ENCODE measurements at places on chromosomes 4 and X.

DNA sequence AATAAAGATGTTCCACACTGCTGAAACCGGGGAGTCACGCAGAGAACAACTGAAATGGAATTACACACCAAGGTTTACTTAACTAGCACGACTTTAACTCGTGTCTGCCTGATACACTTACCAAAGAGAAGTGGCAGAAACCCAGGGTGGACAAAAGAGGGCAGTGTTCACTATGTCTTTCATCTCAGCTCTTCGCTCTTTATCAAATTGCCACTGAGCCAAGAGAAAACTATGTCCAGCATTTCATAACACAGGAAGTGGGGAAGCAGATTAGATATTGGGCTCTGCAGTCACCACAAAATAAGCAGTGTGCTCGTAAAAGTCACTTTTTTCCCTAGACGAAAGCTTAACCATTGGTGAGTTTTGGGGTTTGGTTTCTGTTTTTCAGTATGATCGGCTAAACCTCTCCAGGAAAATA is 155.7 kb downstream of the CHIC2 start:
- peak; percentile 92 for DNase-seq

DNA sequence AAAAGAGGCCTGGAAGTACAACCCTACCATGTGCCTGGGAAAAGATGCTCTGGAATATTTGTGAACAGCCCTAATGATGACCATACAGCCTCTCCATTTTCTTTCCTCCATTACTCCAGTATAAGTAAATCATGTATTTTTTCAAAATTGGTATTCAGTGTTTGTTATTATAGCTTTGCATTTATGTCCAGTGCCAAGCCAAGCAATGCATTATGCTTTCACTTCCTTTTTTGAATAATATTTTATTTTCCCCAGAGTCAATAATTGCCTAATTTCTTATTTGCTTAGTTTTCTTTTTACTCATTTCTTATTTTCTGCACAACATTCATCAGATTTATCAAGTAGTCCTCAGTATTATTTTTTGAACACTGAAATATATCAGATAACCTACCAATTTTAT is 49.3 kb upstream of the EOLA2 start:
- DNase-seq, result no peak

DNA sequence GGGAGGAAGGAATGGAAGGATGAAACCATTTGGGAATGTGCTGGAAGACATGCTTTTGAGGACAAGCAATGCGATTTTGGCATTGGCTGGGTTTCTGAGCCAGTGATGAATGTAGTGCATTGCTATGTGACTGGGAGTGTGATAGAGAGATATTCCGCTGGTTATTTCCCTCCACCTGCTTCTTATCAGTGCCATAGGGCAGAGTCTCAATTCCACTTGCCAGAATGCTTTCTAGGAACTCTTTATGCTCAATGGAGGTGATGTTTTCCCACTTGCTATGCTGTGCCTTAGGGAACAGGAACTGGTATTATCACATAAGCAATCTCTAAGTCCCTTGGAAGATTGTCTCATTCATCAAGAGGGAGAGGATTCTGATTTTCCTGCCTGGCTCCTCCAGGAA is 28.0 kb downstream of the TBL1X start:
- no peak for DNase-seq

GRCh38 chr4:130568746-130569145 is 1472.8 kb downstream of the C4orf33 start:
- no peak for DNase-seq

- DNase-seq, result no peak
Measured at GRCh38 chr4:77651820-77652219, 46.2 kb downstream of the CXCL13 start.

Data from fibroblast of skin of back (primary cell).